Esophagus squamous epithelium (tissue), 5 donors: ENCODE measurements at places on chromosomes 1 and 21.

- no peak for DNase-seq
Observed at GRCh38 chr1:177969109-177969508, 749 bp downstream of the SEC16B start.

DNA sequence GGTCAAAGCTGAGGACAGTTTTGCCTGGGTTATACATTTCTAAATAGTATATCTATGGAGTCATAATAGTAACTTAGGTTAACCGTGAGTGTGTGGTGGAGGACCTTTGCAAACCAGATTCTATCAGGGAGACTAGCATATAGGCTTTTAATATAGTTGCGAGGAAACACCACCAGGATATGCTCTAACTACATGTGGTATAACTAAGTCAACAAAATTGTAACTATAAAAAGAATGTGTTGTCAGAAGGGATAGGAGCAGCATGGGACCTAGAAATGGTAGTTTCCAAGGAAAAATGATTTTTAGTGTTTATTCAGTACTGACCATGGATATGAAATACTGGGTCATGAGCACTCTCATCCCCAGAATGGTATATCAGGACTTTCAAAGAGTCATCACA, 338.1 kb downstream of the TGFB2 start:
- DNase-seq = no peak

GRCh38 chr1:42723511-42723910, 16.5 kb downstream of the CLDN19 start:
- no peak for DNase-seq

GRCh38 chr1:116540088-116540487, 30.7 kb downstream of the CD58 start:
- DNase-seq = no peak

DNA sequence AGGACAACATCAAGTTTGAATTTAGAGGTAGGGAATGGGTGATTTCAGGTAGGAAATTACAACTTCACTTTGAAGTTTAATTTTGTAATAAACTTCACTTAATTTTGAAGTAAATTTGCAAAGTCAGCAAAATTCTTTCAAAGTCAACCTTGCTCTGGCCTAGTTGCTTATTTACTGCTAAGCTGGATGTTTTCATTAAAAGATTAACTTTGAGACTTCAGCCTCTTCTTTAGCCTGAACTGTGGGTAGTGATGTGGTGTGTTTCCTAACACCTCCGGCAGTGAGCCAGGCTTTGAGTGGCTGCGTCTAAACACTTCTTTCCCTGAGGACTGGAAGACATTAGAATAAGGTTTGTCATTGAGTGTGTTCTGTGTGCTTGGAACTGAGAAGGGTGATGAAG, at the start of gene HAO2:
HAO2 (plus strand) TSS at position 232 of the 400 bp plus-strand sequence. CDS start 12,301 bp downstream, outside the sequence.
- no peak for DNase-seq

GRCh38 chr1:187053876-187054275, 225.1 kb downstream of the PLA2G4A start:
- DNase-seq = no peak

DNA sequence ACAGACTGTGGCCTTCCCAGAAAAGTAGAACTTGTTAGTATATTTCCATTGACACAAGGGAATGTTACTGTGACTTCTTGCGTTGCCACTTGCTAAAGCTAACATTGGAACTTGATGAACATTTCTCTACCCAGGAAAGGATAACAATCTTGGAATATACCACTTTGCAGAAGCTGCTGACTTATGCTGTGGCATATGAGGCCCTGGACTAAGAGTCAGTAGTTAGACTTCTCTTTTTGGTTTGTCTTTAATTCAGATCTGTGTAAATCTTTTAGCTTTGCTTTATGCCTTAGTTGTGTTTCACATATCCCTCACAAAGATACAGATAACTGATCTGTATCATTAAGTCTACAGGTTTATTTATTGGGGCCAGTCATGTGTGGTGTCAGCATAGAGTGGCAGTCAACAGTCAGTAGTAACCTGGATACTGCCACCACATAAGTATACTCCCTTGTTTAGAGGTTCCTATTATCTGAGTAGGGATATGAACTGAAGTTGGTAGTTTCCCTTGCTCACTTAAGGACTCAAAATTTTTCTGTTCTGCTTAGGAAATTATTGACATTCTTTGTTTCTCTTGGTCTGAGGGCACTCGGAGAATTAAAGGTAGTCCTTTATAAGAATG, 14.7 kb downstream of the RNF2 start:
- DNase-seq = no peak

DNA sequence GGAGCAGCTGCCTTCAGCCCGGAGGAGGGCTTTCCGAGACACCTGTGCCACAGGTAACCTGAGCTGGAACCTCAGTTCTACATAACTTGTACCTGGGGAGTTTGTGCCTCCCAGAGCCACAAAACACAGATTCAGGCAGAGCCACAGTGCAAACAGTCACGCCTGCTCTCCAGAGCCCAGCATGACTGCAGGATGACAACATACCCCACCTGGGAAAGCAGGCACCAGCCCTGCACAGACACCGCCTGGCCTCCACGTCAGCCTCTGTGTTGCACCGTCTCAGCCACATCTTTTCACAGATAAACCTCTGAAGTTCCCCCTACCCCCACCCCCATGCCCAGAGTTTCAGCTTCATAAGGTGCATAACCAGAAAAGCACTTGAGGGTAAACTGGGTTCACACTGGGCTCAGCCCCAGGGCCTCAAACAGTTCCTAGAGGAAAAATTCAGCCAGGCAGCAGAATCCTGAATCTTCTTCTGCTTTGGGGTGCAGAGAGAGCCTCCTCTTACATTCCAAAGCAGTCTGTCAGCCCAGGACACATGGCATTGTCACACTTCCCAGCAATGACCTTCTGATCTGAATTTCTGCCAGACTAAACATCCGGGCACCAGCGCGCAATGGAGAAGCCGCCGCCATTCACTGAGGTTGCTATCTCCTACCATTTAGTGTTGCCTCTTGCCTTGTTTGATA, 229.5 kb downstream of the TOMM20 start:
- no peak for DNase-seq

GRCh38 chr1:201006450-201006849, 17.1 kb downstream of the KIF21B start:
- no peak for DNase-seq

DNA sequence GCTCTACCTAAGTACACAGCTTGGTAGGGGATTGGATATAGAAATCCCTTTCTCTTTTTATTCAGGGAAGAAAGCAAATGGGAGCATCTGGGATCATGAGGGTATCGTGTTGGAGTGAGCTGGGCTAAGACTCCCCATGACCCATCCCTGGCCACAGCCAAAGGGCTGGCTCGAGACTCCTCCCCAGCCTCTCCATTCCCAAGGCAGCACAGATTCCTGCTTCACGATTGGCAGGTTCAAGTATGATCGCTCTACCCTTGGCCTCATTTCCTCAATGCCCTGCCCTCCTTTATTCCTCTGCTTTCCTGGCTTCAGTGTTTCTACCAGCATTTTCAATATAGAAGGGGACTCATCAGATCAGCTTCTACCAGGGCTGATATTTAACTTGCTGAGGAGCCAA, 89.7 kb downstream of the ATP1A1 start:
- DNase-seq = no peak

GRCh38 chr1:148160048-148160342, 7.9 kb upstream of the NBPF11 start:
- no peak for DNase-seq

- DNase-seq = no peak
Observed at GRCh38 chr1:218823291-218823900, 350.3 kb upstream of the LYPLAL1 start.

GRCh38 chr1:30052178-30052577, 671.2 kb downstream of the MATN1 start:
- no peak for DNase-seq

GRCh38 chr1:59408608-59409240, 111.8 kb downstream of the FGGY start:
- DNase-seq = no peak
